Substantia nigra (tissue), 51 donors: ENCODE measurements at places on chromosomes 5 and 9.
A peak's percentile ranks its signal among the peaks of the same experiment; 100 is the strongest.

GRCh38 chr9:127519301-127520166 is 68.2 kb downstream of the LRSAM1 start:
- peak; percentile 35 for DNase-seq

GRCh38 chr9:126482361-126483044 is 131.2 kb upstream of the LMX1B start:
- peak; percentile 34 for DNase-seq

DNA sequence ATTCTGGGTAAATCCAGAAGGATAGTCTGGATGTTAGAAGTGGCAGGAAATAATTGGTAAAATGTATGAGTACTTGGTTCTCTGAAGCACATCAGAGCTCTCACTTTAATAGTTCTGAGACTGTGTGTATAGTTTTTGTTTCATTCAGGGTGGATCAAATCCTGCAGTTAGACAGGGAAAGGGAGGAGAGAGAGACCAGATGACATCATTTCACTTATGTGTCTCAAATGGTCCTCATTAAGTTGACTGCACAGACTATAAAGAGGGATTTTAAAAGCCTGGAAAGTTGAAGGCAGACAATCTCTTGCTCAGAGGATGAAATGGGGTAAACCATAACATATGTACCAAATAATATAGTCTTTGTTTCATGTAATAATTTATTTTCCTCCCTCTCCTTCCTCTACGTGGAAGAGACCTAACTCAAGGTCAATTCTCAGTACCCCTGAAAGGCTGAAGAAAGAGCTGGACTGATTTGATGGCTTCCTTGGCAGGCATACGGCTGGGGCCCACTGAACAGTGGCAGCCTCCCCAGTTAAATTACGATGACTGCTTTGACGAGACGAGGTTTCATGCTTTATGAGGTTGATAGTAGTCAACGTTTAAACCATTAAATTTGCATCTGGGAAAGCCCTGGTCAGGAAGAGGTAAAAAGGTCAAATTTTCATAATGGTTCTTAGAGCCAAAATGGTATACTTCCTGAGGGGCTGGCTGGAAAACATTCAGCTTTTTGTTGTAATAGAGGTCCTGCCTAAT is 395.1 kb upstream of the RPS23 start:
- no peak for DNase-seq

DNA sequence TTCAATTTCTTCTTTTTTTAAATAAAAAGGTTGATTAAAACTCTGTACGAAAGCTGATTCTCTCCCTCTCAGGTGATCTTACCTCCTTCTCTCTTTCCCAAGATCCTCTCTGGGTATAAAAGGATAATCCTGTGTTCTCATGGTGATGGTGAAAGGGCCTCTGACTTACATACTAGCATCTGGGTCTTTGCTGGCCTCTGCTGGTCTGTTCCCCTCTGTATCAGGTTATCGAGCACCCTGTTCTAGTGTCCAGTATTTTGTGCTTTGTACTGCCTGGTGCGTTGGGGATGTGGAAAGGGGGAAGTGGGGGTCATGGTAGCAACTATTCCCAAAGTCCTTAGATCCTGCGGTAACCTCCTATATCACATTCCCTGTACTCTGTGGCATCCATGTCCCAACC is 328.9 kb downstream of the NR2F1-AS1 start:
- no peak for DNase-seq

DNA sequence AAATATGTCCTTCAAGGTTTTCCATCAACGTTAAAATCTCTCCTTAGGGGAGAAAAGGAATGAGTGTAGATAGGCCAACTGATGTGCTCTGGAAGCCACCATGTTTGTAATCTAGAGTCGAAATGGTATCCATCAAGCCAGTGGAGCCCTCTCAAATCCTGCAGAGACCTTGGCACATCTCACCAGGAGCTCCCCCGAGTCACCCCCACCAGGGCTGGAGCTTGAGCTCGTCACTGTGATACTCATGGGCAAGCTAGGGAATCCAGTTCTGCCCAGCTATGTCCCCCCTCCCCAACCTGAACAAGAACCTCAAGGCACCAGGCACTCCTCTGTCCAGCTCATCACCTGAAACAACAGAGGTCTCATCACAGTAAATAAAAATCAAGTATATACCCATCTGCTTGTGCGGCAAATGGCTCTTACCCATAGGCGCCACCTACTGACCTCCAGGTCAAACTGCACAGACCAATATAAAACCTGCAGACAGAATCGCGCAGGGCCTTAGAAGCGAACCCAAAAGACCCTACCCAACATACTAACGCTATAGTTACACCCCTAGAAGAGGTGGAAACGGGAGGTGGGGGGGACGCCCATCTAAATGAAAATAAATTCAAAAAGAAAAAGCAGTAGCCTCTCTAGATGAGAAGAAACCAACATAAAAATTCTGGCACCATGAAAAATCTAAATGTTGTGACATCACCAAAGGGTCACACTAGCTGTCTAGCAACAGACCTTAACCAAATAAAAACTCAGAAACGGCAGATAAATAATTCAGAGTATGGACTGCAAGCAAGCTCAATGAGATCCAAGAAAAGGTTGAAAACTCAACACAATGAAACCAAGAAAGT is 75.0 kb downstream of the TTC39B start:
- no peak for DNase-seq

GRCh38 chr5:111383288-111383970 is 128.9 kb downstream of the STARD4 start:
- DNase-seq, result no peak

- DNase-seq, result no peak
Measured at GRCh38 chr5:68682400-68683160, 411.2 kb upstream of the SLC30A5 start.

DNA sequence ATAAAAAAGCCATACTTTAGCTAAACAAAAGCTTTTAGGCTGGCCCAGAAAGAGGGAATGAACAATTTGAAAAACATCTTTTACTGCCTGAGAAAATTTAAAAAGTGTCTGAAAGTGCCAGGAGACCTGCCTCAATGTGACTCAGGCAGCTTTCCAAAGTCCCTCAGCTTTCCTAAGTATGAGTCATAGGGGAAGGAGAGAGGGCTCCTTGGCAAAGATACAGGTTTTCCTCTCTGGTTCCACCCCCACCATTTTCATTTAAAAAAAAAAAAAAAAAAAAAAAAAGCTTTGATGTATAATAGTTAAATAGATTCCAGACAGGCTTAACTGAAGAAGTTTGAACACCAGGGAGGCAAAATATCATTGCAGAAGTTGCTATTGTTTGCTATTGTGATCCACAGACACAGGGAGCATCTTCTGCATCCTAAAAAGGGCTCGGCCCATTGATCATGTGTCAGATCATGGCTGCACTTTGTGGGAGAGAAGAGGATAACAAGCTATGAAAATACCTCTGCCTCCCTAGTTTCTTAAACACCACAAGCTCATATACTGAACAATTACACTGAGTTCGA is 71.5 kb downstream of the MRPS27 start:
- peak; percentile 12 for DNase-seq

DNA sequence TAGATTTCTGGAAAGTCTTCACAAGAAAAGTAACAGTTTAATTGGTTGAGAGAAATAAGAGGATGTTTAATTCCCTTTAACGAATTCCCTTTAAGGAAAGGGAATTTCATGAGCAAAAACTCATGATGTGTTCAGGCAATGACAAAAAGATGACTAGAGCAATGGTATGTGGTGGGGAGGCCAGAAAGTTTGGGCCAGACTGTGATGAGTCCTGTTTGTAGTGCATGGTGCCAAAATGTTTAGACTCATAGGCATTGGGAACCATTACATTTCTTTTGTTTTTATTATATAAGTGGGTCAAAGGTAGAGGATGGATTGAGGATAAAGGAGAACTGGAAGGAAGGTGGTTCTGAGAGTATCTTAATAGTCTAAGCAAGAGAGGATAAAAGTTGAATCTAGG is 10.9 kb downstream of the CNTRL start:
- no peak for DNase-seq

DNA sequence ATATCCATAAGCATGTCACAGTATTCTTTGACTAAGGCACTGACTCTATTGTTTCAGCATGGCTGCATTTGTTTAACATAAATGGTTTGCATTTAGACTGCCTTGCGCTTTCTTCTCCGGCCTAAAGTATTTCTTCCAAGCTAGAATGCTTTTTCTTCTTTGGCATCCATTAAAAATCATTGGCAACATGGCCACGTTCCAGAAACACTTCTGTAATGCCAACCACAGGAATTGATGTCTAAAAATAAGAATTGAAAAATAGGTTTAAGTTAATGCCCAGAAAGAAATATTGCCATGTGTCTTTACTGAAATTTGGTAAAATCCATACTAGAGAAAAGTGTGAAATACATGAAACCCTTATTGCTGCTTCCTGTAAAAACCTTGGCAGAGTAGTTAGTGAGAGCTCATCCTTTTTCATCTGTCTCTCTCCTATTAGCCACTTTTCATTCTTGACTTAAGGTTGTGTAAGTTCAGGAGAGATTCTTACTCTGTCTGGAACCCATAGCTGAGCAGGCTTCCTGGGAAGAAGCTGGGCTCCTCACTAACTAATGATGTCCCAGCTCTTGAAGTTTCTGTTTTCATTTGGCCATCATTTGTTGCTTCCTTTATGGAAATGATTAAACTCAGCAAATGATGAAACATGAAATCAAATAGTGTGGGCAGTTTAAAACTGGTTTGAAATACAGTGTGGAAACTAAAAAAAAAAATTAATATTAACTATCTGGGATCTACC is 58.2 kb upstream of the RPS23 start:
- DNase-seq, result no peak

DNA sequence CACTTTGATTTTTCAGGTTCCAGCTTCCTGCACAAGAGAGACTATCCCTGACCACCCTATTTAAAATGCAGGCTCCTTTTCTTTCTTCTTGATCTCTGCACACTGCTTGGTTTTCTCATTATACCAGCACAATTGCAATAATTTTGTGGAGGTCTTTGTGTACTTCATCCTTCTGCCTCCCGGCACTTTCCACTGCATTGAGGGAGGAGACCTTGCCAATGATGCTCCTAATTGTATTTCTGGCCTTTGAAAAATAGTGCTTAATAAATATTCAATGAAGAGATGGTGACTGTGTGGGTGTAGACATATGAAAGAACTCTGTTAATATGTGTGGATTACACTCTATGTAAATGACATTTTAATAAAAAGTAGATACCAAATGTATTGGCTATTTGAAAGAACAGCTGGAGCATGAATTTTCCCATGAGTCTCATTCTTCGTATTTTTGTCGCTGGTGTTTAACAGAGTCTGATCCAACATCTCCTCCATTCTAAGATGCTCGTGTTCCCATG is 42.1 kb downstream of the FOXI1 start:
- DNase-seq, result no peak

DNA sequence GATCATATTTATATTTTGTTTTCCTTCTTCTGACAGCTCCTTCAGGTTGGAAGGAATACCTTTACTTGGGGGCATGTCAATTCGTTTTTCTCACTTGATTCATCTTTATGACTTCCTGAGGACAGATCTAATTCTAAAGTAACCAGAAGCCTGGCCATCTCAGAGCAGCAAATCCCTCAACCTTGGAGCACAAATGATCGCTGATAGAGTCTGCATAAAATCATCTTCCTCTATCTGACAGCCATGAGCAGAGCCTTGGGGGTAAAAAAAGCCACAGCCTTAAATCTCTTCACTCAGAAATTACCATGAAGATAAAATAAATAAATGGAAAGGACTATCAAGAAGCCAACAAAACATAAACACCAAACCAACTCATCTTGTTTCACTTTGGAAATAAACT is 325.8 kb downstream of the PRR16 start:
- no peak for DNase-seq

DNA sequence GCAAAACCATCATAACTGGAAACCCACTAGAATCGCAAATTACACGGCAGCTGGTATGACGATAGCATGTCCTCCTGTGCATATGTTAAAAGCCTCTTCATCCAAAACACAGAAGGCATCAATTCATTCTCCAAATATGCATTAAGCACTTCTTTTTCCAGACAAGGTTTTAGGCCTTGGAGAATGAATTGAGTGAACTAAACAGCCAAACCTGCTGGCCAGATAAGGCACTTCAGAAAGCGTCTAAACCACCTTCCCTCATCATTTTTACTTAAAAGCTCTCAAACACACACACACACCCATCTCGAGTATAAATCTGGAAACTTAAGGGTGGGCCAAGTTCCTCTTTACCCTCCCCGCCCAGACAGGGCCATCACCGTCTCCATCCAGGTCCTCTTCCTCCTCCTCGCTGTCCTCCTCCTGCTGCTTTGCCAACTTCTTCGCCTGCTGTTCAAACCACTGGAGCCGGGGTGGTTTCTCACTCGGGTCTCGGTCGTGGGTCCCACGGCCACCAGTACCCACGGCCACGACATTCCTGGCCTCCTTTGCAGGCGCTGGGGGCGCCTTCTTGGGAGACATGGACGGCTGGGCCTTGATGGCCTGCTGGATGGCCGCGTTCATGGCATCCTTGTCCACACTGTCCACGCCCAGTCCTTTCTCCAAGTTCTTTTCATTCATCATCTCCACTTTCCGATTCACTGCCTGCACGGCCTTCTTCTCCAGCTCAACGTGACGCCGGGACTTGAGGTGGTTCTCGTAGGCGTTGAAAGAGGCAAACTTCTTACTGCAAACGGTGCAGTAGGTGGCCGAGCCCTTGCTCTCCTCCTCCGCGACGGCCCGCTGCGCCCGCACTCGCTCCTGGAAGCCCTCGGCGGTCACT is 696 bp downstream of the ZNF622 start:
- no peak for DNase-seq

DNA sequence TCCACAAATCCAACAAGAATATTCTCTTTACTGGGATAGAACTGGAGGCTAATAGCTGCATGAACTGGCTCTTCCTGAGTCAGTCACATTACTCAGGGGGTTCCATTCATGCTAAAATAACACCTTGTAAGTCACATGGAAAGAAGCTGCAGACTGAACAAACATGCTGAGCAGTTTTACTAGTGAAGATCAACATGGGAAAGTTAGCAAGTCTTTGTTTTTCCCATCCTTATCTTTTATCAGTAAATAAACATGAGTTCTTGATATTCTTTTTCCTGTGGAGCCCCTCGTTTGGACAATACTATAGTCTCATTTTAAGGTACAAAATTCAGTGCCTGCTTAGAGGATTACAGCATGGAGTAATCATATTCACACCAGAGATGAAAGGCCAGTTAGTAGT is 43.7 kb upstream of the TEK start:
- DNase-seq, result no peak

DNA sequence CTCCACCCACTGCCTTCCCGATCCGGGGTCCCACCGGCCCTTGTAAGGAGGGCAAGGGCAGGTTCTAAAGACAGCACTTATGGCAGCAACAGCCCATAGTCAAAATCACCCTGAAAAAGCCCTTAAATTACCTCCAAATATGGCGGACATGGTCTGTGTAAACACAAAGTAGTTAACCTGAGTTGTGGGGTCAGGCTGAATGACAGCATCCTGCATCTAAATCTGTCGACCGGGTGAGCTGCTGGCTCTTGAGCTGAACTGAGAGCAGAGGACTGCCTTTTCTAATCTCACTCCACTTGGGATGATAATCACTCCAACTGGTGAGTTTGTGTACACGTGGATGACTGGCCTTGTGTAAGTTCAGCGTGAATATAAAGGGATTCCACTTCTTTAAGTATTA is 249.6 kb downstream of the DENND1A start:
- no peak for DNase-seq

GRCh38 chr5:99771296-99771695 is 763.9 kb upstream of the FAM174A start:
- no peak for DNase-seq

- DNase-seq, result no peak
Measured at GRCh38 chr9:90175865-90176264, 466.8 kb downstream of the DIRAS2 start.

GRCh38 chr9:83330207-83331196 is 207.7 kb downstream of the FRMD3 start:
- DNase-seq, result no peak
